ENCODE measurements at places on chromosomes 4 and X.

GRCh38 chrX:71222929-71223328 lies at the start of gene GJB1:
Gene GJB1 (plus strand): TSS chrX:71223224. CDS start chrX:71223708, 484 bp downstream.
- DNase-seq: no peak

GRCh38 chrX:118980761-118981160 lies 6.3 kb downstream of the LONRF3 start:
- DNase-seq: no peak

DNA sequence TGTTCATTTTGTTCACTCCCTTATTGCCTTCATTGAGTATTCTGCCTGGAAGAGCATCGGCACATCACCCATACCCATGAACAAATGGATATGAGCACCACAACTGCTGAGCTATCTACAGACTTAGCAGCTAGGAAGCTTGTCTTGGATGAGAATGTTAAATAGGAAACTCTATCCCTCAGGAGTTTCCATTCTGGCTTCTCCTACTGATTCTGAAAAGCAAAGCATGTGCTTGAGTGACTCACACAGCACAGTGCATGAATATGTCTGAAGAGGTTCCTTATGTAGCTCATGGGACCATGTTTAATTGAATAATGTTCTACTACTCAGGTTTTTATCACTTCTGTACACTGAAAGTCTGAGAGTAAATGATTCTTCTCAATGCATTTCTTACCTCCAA lies 57.3 kb upstream of the MXRA5 start:
- DNase-seq: no peak

DNA sequence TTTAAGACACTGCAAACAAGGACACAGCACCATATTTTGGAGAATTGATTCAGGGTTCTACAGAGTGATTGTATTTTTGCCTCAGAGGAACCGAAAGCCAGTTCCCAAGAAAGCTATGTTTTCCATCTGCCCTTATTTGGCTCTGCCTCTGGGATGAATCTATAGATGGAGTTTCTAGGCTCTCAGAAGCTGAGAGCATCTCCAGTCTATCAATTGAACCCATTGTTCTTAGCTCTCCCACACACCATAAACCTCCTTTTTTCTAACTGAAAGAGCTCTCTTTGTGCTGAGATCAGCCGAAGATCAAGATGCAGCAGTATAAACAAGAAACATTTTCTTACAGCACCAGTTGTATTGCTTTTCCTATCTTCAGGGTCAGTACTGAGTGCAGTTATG lies 16.9 kb downstream of the PLP1 start:
- DNase-seq: no peak

GRCh38 chrX:38891641-38892413 lies 90.6 kb downstream of the MID1IP1 start:
- no peak for DNase-seq

DNA sequence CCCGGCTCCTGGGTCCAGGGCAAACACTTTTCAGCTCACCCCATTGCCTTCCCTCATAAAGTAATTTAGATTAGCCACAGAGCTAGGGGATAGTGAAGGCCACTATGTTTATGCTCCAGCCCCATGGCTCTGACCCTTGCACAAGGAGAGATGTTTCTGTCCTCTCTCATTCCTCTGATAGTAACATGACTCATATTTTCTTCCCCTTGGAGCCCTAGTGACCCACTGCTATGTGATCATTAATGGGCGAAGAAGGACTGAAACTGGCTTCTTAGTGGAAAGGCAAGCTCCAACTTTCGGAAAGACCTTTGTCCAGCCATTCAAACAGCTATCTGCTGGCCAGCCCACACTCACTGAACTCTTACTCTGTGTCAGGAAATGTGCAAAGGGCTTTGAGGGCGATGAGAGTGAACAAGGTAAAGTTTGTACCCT lies 12.3 kb downstream of the CLDN2 start:
- no peak for DNase-seq

DNA sequence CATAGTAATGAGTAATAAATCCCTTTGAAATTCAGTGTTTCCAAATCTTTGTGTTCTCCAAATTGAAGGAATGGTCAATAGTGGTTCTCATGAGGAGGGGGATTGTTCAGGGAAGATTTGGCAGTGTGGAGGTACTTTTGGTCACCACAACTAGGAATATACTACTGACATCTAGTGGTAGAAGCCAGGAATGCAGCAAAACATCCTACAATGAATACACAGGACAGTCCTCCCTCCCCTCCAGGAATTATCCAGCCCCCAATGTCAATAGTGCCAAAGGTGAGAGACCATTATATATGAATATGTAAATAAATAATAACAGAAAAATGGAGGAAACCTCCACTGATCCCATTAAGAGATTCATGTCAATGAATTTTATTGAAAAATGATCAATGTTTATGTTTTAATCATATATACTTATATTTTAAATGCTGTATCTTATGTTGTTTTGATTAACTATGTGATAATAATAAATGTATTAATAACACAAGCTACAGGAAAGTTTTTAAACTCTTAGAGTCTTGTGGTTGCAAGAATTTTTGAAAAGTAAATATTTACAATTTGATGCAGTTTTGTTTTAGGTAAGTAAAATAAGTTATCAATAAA lies 14.4 kb upstream of the FAM9A start:
- no peak for DNase-seq

Data from stimulated activated CD8-positive, alpha-beta memory T cell treated with anti-CD3 and anti-CD28 coated beads, Interleukin-7, amount 100 ng/mL, for 1 hour (primary cell).